Caki2 (cell line): ENCODE measurements at places on chromosomes 2 and 18. TPM values are rescaled to one million over a fixed set of nuclear protein-coding genes. Genes with fewer than 3 reads are reported as not detected.

DNA sequence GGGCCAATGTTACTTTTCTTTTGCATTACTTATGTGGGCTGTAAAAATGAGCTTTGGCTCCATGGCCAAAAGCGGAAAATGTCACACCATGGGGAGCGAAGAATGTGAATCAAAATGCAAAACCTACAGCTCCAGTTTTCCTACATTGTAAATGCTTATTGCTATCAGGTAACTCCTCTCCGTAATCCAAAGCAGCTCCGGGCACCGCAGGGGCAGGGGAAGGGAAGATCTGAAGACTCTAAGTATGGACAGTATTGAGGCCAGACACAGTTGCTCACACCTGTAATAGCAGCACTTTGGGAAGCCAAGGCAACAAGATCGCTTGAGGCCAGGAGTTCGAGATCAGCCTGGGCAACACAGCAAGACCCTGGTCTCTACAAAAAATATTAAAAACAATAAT is 7.1 kb upstream of the AGFG1 start:
- DNase-seq, result no peak

DNA sequence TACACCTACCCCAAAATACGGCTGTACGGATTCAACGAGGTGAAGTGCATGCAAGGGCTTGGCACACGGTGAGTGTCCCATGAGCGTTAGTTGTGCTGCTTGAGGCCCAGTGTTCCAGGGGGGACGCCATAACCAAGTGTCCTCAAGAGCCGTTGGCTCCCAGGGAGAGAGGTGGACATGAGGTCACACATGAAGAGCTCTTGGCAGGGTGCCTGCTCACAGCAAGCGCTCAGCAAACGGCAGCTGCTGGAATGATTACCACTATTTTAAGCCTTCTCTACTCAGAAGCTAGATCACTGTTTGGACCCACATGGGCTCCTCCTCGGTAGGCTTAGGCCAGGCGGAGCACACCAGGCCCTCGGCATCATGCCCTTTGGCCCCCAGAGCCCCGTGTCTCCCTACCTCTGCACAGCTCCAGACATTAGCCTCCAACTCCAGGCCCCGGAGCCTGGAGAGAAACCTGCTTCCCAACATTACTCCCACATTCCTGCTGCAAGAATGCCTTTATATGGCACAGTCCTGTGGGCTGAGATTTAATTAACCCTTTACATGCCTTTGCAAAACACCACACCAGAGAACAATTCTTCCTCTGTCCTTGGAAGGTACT is 68.4 kb upstream of the PPP1CB start:
- peak; percentile 80 for DNase-seq

GRCh38 chr2:136067459-136067858 is 50.5 kb downstream of the CXCR4 start:
- no peak for DNase-seq

ALKAL2 gene
- 2.0 TPM in 1 of 2 replicates, not detected in the other for total RNA-seq

ABCB6 gene
- total RNA-seq, result 80.0 and 81.7 TPM in 2 replicates

DNA sequence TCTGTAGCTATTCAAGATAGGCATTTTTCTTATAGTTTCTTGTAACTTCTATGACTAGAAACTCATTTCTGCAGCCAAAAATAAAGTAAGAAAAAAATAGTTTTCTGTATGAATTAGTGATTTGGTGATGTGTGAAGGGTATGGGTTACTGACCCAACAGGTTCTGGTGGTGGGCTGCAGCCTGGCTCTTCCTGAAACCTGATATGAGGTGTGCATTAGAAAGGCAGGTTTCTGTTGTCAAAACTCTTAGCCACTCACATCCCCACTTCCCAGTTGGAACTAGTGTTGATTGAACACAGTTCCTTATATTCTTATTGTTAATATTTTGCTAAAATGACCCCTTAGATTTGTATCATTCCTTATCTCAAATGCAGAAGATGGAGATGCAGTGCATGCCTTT is 330.8 kb downstream of the THSD7B start:
- DNase-seq, result no peak

DNA sequence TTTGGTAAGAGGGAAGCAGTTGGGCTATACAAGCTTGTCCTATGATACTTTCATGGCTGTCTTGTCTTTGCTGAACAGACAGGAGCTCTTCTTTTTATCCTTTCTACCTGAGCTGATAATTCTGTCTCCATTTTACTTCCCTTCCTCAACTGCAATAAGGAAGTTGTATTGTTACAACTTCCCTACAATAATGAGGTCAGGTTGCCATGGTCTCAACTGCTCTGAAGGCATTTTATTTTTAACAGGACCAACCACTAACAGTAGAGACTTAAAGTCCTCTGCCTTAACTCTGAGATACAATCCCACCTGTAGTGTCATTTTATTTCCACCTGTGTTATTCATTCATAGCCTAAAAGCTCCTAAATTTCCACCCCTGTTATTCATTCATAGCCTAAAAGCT is 118.6 kb upstream of the PGAP1 start:
- no peak for DNase-seq

- no peak for DNase-seq
Measured at GRCh38 chr2:64793701-64794100, 140.0 kb upstream of the SERTAD2 start.
